Nephron progenitor cell (in vitro differentiated cells): ENCODE measurements at places on chromosomes 3 and 15.

DNA sequence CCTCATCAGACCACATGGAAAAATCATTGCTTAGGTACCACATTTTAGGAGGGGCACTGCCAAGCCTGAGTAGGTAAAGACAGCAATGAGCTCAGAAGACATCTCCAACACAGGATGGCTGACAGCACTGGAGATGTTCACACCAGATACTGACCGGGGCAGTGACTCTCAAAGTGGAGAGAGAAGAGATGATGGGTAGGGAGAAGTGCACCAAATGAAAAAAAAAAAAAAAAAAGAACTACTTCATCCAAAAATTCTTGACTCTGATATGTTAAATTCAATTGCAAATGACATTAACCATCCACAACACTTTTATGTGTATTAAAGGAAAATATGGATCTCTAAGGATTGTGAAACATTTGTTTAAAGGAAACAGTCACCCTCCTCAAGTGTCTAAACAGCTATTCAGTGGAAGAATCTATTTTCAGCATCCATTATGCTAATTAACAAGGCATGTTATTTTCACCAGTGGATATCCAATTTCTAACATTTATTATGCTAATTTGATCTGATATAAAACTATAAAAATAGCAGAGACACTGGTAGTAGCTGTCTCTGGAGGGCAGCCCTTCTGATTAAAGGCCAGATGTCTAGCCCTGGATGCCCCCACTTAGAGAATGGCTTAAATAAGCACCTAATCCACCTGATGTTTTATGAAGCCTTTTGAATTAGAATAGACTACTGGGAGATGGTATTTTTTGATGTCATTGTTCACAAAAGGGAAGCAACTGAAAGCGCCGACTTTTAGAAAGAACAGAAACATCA lies 48.2 kb upstream of the VGLL4 start:
- no peak for DNase-seq

GRCh38 chr3:182533394-182533793 lies 259.9 kb upstream of the ATP11B start:
- no peak for DNase-seq

DNA sequence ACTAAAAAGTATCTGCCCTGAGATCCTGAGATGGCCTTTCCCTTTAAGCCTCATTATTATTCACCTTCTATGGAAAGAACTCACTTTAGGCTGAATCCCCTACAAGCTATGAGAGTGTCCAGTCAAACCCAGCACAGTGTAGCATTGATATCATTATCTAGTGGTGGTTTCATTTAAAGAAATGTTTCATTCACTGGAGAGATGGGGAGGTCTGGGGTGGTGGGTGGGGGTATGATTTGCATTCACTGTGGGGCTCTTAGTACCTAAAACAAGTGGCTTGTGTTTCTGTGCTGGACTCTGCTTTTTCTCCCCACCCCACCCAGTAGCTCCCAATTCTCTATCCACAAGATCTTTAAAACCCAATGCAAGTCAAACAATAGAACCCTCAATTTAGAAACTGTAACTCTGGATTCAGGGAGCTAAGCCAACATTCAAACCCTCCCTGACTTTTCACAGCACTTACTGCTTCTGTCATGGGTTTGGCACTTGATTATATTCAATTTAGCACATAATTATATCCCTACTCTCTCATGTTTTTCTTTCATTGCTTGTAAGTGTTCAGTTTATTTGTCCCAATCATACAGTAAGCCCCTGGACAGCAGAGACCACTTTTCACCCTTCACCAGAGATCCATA lies 310.5 kb upstream of the THBS1 start:
- no peak for DNase-seq

DNA sequence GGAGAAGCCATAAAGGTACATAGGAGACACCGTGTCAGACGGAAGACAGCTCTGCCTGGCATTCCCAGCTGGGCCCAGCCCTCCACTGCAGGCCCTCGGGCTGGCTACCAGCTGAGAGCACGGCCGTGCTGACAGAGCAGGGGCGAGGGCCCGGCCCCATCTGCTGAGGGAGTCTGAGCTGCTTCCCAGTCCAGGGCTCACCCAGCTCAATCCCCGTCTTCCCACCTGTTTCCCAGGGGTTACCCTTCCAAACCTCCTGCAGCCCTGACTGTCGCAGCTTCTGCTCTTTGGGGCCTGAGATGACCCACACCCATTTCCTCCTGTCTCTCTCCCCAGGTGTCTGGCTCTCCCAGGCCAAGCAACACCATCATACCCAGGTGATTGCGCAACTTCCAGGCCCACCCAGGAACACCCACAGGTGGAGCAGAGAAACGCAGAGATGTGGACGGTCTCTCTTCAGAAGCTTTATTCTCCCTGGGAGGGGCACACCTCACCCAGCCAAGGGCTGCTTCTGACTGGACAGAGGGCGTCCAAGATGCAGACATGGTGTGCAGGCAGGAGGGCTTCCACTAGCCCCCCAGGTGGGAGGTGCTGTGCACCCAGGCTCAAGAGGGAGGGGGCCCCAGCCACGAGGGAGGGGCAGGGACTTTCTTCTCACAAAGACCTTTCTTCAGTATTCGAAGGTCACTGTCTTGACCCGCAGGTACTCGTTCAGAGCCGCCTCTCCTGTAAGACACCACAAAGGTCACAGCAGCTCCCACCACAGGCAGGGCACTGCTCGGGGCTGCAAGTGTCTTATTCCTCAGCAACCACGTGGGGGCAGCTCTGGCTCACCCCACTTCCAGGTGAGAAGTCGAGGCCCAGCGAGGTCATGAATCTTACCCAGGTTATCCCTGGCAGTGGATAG lies 19.4 kb upstream of the SLC41A3 start:
- no peak for DNase-seq

- DNase-seq, result no peak
Measured at GRCh38 chr3:128597900-128598299, 52.7 kb downstream of the RPN1 start.

DNA sequence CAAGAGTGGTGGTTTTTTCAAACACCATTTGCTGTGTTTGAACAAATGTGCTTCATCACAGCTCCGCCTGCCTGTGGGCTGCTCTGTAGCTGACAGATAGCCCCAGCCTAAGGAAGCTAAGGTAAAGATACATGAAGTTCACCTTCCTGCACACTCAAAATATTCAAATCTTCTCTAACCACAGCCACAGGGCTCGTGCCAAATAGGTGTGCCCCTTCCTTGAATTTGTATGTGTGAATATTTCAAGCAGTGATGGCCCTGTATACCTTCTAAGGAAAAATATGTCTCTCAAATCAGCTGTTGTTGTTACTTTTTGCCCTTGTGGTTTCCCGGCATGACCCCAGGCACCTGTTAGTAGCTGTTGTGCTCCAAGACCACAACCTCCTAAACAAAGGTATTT lies 92.8 kb downstream of the CCNL1 start:
- no peak for DNase-seq

DNA sequence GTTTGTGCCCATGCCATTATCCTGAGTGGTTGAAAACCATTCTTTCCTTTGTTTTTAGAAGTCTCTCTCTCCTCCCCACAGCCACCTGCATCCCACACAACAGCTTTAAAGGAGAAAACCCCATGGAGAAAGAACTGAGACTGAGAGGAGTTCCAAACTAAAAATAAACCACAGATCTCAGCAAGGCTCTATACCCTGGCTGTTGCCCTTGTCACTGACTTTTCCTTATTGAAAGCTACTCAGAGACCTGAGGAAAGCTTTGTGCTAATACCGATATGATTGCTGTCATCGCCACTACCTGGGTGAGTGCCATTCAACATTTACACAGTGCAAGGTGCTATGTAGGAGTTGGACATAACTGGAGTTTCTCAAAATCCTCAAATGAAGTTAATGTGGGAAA lies 55.5 kb upstream of the RASGRP1 start:
- DNase-seq, result no peak

GRCh38 chr3:27138562-27138961 lies 230.6 kb downstream of the NEK10 start:
- DNase-seq, result no peak

- peak; percentile 90 for DNase-seq
Measured at GRCh38 chr3:4986782-4987537, 7.7 kb downstream of the BHLHE40 start.

GRCh38 chr3:33115024-33115768 lies 1.4 kb downstream of the CRTAP start:
- DNase-seq, result no peak

DNA sequence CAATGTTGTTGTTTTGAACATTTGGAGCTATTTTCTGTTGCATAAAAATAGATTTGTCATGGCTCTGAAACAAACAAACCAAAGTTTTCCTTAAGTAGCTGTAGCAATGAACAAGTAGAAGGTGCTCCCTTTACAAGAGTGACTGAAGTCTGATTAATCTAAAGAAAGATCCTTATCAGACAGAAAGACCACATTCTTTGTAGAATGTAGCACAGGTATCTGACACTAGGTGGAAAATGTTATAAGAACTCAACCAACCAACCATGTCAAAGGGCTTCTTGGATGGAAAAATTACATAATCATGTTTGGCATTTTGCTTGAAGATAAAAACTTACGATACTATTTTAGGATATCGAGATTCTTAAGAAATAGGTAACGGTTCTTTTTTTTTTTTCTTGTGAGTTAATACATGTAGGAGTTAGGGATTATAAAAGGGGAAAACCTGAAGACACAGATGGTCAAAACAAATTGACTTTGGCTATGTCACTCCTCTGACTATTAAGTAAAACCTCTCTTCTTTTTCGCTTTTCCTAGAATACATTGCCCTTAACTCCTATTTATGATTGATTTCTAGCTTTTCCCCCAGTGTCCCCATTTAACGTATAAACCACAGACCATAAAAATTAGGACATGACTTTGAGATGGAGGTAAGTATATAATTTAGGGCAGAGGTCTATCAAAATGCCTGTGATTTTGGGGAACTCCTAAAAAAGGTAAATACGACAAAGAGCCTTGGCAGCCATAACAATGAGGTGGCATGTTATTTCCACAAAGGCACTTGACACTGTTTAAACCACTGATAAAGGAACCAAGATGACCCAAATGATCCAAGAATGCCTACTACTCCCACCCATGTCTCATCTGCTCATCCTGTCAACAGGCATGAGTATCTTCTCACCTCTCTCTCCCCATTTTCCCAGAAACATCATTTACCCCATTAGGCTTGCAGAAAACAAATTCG lies 72.0 kb downstream of the CCR4 start:
- DNase-seq, result no peak

DNA sequence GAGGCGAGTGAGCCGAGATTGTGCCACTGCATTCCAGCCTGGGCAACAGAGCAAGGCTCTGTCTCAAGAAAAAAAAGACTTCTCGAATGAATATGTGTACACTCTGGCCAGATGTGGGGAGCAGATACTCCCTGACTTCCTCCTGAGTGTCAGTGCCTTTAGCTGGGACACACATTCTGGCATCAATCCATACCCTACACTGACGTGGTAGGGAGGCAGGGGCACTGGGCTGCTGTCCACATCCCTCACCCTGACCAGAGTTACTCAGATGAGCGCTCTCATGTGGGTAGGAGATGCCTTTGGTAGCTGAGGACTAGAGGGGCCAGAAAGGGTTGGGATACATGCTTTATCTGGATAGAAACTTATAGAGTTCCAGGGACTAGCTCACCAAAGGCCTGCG lies 15.6 kb downstream of the LIMD1 start:
- no peak for DNase-seq

DNA sequence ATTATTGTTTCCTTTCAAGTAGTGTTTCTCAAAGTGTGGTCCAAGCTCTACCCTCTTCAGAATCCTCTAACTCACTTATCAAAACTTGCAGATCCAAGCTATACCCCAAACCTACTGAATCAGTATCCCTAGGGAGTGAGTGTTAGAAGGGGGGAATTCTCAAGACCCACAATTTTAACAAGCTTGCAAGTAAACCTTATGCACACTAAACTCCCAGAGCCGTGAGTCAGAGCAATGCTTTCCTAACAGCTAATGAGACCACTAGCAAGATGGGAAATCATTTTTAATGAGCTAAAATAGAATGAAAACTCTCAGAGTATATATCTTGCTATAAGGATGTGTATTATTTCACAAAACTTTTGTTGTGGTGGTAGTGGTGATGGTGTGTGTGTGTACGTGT lies 41.1 kb upstream of the SRGAP3 start:
- no peak for DNase-seq

- no peak for DNase-seq
Measured at GRCh38 chr3:175386630-175387029, 527.5 kb downstream of the NAALADL2 start.

DNA sequence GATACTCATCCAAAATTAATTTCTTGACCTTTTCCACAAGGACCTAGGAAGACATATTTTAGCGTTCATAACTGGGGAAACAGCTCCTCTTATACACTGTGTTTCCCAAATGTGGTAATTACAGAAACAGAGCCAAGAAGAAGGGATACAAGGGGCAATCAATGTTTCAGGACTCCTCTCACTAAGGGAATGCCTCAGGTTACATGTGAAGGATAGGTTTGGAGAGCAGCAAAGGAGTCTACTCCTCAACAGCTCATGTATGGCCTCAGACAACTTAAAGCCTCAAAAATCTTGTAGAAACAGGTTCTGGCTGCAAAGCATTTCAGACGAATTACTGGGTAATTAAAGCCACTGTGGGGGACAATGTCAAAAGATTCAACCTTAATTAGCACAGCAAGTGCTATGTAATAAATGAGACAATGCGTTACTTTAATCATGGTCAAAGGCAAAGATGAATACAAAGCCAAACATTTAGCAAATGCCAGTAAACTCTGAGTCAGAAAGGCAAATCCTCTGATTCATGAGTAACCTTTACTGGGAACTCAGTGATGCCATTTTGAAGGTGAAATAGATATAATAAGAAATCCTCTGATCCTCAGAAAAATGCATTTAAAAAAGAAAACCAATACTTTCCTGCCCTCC lies 1111.2 kb downstream of the TUSC7 start:
- DNase-seq, result no peak

- no peak for DNase-seq
Measured at GRCh38 chr3:54262541-54262940, 140.2 kb downstream of the CACNA2D3 start.

GRCh38 chr3:72892870-72893269 lies 5.0 kb downstream of the GXYLT2 start:
- no peak for DNase-seq

GRCh38 chr15:83846847-83847246 lies 192.9 kb downstream of the ADAMTSL3 start:
- DNase-seq, result no peak

DNA sequence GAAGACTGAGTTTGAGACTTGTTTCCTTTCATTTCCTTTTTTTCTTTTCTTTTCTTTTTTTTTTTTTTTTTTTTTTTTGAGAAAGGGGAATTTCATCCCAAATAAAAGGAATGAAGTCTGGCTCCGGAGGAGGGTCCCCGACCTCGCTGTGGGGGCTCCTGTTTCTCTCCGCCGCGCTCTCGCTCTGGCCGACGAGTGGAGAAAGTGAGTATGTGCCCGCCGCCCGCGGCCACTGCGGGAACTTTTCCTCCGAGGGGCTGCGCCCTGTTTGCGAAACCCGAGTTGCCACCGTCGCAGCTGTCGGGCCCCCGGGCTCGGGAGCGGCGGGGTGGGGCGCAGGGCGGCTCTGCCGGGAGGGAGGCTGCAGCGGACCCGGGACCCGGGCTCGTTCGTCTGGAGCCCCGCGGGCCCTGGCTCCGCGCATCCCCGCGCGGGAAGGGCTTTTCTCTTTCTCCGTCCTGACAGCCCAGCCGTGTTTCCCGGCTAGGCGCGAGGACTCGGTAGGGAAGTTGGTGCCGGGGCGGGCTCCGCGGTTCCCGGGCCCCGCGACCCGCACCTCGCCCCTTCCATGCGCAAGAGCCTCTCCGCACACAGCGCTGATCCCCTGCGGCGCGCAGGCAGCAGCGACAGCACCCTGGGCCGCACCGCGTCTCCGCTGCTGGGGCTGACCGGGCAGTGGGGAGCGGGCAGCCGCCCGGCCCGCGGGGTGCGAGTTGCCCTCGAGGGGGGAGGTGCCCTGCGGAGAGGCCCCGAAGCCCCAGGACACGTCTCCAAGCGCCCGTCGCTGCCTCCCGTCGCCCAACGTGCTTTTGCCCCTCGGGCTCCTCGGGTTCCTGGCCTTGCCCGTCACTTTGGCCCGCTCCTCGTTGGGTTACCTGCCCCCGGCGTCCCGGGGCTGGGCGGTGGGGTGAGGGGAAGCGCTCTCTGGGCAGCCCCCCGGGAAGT lies 1.4 kb downstream of the IGF1R start:
- DNase-seq, result peak; percentile 57
